EL (cell line): ENCODE measurements at places on chromosomes 3 and 15.

DNA sequence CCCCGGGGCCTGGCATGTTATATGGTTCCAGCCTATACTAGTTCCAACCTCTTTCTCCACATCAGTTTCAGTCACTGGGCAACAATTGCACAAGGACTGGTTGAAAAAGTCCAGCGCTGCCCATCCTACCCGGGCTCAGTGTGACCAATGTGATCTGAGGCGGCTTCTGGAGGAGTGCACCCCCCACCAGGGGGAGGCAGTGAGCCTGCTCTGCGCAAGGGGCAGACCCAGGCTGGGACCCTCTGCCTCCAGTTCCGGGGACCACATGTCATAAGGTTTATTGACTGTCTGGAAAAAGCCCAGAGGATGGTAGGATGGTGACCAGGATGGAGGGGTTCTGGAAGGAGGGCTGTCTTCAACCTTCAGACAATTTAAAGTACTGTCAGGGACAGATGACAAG lies 25.6 kb upstream of the NR2E3 start:
- no peak for DNase-seq

DNA sequence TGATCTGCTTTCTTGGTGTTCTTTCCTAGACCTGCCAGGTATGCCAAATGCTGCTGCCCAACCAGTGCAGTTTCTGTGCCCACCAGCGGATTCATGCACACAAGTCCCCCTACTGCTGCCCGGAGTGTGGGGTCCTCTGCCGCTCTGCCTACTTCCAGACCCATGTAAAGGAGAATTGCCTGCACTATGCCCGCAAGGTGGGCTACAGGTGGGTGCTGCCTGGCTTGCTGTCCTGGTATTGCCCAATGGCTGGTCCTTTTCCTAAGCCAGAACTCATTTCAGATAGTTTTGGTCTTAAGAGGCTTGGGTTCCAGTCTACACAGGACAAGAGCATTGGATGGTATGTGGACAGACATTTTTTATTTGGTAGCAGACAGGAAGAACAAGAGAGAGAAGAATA lies 26.5 kb upstream of the ALPK3 start:
- no peak for DNase-seq

- no peak for DNase-seq
Observed at GRCh38 chr3:64079369-64080150, 56.3 kb upstream of the PSMD6 start.

GRCh38 chr3:194871143-194871863 lies 185.6 kb downstream of the FAM43A start:
- peak; percentile 87 for DNase-seq

DNA sequence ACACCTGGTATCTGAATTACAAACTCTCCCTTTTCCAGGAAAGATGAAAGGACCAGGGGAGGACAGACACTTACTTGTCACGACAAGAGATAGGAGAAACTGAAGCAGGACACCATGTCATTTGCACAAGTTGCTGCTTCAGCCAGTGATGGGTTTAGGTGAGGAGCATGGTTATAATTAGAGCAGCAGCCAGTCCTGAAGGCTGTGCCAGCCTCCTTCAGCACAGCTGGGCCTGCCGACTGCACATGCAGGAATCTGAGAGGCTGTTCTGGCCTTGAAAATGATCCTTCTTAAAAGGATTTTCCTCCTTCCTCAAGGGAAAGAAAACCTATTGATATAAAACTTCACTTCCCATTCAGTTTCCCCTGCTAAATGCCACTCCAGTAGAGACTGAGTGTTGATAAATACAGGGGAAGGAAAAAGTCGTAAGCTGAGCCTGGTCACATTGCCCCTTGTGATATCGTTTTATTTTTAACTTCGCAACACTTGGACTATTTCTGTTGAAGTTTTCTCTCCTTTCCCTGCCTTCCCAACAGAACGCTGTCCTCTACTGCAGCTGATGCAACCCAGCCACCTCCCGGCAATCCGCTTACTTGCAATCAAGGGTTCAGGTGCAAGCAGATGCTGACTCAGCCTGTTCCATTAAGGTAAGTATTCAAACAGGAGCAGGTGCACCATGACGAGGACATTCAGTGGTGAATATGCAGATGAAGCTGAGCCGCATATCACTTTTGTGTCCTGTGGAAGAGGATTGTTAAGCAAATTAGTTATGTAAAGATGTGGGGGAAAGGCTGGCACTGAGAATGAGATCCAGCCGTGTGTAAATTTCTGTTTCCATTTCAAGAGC lies at the start of gene FBXO40:
TSS of gene FBXO40 (plus strand) at position 524 of the 847 bp plus-strand sequence. CDS start 27,197 bp downstream, outside the sequence.
- no peak for DNase-seq

DNA sequence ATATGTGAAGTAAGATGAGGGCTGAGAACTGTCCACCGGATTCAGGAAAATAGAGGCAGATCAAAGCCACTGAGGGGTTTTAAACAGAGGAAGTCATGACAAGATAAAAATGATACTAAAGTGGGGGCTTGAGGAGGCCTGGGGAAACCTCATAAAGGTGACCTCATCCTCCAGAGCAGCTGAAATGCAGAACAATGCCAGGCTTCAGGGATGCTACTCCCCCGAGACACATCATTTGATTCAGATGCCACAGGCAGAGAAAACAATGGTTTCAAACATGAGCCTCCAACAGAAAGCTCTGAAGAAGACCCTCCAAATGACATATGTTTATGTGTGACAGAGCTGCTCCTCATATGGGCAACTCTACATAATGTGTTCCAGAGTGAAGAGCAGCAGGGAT lies 6.4 kb downstream of the CFAP20DC start:
- DNase-seq, result no peak

GRCh38 chr15:45991863-45992262 lies 357.0 kb downstream of the SQOR start:
- no peak for DNase-seq

DNA sequence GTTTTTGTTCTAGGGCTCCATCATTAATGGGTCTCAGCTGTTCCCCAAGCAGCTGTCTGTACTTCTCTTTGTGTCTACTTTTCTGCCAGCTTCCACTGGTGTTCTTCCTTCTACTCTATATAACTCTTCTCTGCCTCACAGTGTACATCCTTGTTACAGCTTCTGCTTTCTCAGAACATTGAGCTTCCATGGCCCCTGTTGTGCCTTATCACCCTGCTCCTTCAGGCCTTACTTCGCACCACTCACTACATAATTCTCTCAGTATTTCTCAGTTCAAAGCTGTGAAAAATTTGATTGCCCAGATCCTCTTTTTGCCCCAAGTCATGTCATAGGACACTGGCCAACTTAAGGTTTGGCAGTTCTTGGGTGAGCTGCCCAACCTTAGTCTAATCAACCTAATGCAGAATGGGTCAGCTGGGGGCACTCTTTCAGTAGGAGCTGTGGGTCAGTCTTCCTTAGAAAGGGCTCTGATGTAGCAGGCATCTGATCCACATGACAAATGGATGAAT lies 28.9 kb downstream of the CSTA start:
- DNase-seq, result no peak

- DNase-seq, result no peak
Observed at GRCh38 chr15:84922530-84922929, 38.1 kb downstream of the SLC28A1 start.

GRCh38 chr3:9278085-9278484 lies 28.6 kb upstream of the SRGAP3 start:
- no peak for DNase-seq

DNA sequence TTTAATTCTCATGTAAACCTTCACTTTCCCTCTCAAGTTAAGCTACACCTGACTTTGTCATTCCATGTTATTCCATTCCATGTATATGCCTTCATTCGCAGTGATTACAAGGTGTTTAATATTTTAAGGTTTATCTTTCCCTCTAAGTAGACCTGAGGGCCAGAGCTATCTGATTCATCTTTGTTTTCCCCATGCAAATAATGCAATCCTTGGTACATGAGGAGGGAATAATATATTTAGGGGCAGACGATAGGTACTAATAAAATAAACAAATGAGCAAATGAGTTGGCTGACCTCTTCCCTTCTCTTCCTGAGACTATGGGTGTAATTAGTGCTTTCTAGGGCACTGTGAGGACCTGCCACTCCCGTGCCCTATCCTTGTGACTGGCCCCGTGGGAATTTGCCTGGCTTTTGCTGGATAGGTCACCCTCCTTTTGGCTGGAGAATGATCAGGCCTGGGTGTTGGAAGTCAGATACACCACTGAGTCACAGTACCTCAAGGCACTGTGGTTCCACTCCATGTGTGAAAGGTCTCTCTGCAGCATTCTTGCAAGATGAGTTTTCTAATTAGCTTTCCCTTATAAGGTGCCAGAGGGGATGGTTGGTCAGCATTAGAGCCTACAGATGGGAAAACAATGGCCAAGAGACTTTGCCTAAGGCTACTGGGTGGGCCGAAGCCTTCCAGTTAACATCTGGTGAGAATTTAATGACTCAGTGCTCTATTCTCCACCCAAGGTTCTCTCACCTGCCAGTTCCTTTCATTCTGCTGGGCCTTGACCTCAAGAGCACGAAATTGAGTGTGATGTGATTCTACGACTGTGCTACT lies 183.2 kb downstream of the P3H2 start:
- DNase-seq, result peak; percentile 100

DNA sequence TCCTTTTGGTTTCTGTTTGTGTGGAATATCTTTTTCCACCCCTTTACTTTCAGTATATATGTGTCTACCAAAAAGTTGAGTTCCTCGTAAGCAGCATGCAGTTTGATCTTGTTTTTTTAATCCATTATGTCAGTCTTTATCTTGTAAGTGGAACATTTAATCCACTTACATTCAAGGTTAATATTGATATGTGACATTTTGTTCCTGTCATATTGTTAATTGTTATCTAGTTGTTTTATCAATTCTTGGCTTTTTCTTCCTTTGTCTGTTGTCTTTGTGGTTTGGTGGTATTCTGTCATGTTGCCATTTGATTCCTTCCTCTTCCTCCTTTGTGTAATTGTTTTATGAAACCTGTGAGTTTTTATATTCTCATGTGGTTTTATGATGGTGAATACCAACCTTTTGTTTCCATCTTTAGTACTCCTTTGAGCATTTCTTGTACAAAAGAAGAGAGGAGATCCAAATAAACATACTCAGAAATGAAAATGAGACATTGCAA lies 43.4 kb upstream of the XCR1 start:
- no peak for DNase-seq

- DNase-seq, result no peak
Observed at GRCh38 chr3:165895919-165896318, 58.7 kb upstream of the BCHE start.

DNA sequence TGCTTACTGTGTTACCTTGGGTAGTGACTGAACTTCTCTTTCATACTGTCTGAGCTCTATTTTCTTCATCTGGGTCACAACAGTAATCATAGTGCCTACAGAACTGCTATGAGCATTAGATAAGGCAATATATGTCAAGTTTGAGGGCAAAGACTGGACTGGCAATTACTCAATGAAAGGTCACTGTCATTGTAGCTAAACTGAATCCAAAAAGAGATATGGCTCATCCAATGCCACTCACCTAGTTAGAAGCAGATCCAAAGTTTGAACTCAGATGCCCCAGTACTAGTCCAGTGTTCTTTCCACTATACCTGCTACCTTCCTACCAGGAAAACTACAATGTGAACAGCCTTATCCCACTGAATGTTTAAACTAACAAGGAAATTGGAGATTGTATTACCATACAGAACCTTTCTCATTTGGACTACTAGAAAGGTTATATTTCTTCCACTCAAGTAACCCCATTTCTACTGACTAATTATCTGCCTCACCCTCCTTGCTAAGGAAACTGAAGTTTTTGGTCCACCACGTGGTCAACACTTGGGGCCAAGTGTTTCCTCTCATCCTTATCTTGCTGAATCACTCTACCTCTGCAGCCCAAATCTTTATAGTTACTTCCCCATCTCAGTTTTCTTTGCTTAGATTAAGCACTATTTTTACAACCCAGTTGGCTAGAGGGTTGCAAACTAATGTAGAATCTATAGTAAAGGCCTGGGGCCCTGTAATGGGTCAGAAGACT lies 202.3 kb upstream of the LPP start:
- no peak for DNase-seq

DNA sequence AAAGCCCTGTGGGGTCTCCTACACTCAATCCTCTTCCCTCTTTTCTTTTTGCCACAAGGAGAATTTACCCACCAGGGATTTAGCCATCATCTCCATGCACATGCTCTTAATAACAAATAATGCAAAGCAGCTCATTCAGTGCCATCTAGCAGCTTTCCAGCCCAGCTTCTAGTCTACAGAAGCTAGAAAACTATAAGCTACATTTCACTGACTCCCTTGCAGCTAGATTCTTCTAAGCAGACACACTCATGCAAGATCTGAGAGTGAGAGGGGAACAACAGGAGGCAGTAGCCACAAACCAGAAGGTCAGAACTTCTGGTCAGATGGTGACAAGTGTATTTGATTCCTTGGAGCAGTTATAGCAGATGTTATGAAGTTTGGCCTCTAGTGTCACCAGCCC lies 25.5 kb downstream of the OSBPL10 start:
- no peak for DNase-seq

DNA sequence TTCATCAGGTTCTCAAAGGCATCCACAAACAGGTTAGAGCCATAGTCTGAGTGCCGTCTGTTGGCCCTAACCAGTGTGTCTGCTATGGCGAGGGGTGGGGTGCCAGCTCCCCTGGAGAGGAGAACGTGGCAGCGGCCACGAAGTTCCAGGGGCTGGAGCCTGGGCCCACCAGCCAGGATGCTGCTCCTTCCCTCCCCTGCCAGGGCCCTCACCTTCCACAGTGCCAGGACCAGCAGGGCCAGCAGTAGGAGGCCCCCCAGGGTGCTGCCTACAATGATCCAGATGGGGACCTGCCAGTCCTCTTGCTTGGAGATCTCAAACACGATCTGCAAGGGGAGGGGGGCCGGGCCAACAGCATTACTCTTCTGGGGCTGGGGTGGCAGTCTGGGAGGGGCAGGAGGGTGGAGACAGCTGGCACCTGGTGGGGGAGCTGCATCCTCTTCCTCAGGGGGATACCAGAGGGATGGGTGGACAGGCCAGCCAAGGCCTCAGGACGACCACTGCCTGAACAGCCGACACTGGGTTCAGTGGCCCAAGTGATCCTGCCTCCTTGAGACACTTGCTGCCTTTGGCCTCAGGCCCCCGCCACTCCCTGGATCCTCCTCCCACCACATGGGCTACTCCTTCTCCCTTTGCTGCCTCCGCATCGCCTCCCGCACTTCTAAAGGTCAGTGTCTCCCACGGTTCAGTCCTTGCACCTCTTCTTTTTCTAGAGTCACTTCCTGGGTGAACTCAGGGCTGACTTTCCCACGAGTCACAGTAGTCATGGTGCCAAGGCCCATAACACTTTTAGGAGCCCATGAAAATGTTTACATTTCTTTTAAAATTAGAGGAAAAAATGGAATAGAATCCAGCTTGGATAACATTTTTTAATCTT lies 26.3 kb downstream of the FEM1B start:
- peak; percentile 35 for DNase-seq
